NCI-H510A treated with DMSO at 0.1 percent for 48 hours (cell line): ENCODE measurements at places on chromosomes 1 and 21.

GRCh38 chr1:86906419-86906818 lies 7.5 kb downstream of the SELENOF start:
- DNase-seq: peak; percentile 22

GRCh38 chr1:30342535-30343141 lies 380.7 kb downstream of the MATN1 start:
- no peak for DNase-seq

DNA sequence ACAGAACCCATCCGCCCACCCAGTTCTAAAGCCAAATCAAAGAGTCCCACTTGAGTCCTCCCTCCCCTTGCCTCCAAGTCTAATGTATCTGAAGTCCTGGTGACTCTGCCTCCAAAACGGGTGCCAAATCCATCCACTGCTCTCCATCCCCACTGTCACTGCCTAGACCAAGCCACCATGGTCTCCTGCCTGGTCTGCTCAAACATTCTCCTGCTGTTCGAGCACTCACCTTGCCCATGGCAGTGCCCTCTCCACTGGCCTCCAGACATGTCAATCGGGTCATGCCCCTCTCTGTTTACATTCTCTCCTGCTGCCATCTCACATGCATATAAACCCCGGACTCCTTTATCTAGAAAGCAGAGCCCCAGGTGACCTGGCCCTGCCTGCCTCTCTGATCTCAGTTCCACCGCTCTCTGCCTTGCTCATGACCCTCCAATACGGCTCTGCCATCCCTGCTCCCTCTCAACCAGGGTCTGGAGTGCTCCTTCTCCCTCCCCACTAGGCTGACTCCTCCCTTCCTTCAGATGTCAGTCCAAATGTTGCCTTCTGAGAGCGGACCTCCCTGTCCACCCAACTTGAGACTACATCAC lies 32.1 kb upstream of the MX1 start:
- no peak for DNase-seq

- no peak for DNase-seq
Observed at GRCh38 chr21:30382201-30382600, 10.1 kb upstream of the KRTAP13-2 start.

DNA sequence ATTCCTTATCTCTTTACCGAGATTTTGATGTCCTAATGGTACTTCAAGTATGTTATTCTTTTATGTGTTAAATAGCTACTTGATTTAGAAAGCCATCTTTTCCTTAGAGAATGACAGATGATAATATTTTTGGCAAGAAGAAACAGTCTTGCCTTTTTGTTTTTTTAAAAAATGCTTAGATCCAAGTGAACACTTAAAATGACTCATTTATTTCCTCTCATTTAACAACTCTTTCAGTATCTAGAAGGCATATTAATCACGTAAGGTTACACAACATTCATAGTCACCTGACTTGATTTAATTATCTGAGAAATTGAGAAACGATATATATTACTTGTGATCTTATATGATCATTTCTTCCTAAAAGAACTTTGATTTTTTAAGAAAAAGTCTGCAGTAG lies 52.4 kb downstream of the SUCO start:
- no peak for DNase-seq

DNA sequence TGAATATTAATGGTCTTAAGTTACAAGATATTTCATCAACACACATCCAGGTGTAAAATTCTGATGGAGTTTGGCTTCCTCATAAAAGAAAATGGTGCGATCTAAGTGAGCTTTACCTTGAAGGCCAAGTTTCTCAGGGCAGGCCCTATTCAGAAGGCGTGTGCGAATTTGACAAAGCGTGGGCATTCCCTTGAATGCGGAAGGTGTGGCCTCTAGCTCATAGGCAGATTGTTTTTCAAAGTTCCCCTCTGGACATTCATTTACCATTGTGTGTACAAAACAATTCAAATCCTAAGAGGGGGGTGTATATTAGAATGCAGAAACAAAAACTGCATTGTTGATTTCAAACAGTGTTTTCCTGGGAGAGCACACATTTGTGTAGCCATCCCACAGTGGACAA lies 411.9 kb upstream of the PKN2 start:
- no peak for DNase-seq

DNA sequence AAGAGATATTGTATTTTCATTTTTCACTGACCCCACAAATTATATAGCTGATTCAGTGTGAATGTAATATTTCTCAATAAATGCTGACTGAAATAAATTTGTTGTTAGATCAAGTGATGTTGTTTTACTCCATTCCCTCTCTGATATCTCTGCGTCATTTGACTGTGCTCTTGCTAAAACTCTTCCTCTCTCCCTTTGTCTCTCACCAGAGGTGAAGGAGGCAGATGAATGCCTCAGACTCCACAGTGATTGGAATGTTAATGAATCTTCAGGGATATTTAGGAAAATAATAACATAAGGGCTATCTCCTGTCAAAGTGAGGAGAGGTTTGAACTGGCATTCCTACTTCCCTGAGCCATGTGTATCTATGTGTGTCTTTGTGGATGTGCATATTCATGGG lies 3.7 kb downstream of the CD1E start:
- DNase-seq: no peak

DNA sequence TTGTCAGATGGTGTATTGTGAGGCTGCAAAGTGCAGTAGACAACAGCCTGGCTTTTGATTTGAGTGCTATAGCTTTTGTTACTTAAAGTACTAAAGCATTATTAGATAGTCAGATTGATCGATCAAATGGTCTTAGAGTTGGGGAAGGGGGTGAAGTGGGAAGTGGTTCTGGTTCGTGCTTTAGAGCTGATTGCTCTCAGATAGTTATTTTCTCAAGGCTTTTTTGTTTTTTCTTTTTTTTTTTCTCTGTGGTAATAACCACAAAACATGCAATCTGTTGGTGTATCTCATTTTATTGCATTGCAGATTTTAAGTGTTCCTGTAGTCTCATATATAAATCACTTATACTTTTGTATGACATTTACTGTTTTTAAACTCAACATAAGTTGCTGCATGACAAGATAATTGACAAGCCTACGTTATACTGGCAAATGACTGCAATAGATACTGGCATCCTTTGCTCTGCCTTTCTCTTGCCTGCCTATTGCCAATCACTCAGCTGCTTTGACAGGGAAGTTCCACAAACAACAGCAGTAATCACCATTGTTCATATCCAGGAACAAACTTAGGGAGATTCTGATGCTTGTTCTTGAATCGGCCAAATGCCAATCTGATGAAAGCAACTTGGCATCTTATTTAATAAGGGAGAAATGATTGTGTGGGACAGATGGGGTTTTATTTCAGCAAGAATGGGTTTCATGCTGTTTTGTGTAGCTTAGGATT lies 125.0 kb upstream of the B3GALT2 start:
- DNase-seq: peak; percentile 35

DNA sequence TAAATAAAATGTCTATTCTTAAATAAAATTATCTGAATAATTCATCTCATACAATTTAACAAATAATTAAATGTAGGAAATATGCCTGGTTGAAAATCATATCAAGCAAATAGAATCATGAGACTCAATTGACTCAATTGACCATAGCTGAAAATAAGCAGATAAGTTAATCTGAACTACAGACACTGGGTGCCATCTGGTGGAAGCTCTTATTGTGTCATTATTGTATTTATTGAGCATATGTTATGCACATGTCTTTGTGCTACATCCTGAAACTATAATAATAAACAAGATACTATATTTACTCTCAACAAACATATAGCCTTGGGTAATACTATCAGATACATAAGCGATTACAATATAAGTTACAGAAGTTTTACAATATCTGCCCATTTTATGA lies 41.0 kb downstream of the BRINP3 start:
- no peak for DNase-seq

DNA sequence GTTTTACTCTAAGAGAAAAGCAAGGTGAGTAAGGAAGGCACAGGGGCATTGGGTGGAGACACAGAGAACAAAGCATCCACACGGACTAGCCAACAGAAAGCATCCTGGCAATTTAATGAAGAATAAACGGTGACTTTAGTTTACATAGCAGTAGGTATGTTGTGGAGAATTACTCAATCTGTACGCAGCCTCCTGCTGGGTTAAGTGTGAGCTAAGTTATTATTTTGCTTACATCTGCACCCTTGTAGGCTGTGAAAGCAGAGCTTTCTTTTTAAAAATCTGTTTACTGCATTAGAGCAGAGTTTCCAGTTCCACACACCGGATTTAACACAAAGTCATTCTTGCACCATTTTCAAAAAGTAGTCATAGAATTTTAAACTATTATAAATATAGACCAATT lies 144.5 kb downstream of the AKT3 start:
- DNase-seq: peak; percentile 20

GRCh38 chr1:77900687-77901293 lies 12.4 kb downstream of the NEXN start:
- DNase-seq: peak; percentile 78

- no peak for DNase-seq
Observed at GRCh38 chr1:2499986-2500596, 24.0 kb downstream of the PLCH2 start.

DNA sequence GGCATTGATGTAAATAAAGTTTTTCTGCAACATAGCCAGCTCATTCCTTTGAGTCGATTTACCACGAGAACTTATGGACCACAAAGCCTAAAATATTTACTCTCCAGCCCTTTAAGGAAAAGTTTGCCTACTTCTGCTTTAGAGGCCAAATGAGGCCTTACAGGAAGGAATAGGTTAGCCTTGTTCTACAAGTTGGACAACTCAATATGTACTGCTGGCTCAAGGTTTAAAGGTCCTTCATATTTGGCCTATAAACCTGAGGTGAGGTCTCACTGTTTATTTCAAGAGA lies 144.5 kb upstream of the DNAH14 start:
- DNase-seq: no peak

DNA sequence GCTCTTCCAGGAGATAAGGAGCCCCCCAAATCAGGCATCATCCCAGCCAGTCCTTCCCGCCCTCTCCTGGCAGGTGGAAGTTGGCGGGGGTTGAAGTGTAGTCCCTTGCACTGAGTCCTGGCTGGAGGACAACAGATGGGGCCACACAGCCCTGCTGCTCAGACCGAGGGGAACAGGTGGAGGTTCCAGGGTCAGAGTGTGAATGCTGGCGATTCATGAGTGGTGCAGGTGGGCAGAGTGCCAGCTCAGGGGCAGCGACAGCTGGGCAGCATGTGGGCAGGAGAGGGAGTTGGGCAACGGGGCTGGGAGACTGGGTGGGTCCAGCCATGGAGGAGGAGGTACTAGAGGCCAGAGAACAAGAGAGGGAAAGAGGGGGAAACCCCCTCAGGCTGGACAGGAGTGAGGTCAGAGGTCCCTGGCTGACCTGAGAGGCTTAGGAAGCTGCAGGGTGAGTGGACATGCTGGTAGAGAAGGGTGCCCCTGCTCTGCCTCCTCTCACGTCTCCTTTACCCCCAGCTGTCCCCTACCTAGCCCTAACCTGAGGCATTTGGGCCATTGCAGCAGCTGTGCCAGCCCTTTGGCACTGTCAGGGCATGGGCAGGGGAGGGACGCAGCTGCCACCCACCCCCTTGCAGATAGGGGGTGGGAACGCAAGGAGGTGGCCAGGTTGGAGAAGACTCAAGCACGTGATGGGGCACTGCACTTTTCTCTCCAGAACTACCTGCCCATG lies 11.3 kb upstream of the ADORA1 start:
- peak; percentile 3 for DNase-seq

GRCh38 chr1:217586586-217586985 lies 44.3 kb downstream of the GPATCH2 start:
- DNase-seq: no peak

DNA sequence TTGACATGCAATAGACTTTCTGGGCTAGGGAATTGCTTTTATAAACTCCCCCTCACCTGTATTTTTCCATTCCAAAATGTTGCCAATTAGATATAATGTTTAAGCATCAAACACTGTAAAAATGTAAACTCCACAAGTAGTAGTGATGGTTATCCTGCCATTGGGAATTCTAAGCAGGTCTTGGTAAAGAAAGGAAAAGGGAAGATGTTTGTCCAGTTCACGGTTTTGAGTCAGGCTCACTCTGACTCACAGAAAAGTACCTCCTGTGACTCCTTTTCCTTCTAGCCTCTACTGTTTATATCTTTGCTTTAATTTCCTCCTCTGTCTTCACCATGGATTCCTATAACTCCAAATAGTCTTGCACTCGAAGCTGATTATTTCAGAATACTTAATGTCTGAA lies 19.0 kb upstream of the PTPN14 start:
- no peak for DNase-seq

DNA sequence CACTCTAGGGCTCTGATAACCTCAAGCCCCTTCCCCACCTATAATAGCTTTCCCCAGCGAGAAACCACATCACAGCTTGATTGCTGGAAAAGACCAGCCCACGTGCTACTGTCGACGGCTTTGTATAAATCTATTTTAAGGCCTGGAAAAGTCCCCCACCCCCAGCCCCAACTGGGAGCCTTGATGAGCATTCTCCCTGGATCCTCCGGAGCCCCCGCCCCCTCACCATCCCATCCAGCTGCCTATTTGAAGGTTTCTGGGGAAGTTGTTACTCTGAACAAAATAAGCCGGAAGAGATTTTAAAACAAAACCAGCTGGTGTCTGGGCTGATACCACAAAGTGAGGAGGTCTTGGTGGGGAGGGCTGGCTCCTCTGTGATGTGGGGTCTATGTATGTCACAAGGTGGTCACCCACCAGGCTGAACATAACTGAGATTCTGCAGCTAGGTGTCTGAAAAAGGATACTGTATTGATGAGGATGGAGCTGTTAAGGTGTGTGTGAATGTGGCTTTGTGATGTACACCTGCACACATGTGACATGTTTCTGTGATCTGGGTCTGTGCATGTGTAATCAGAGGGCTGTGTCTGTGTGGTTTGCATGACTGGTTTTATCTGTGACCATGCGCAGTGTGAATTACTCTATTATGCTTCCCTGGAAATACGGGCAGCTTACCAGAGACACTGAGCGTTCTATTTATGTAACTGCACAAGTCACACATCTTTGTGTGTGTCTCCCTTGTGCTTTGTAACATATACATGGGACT lies 25.0 kb downstream of the RIMS3 start:
- no peak for DNase-seq

GRCh38 chr1:41637367-41637766 lies 152.9 kb upstream of the EDN2 start:
- DNase-seq: no peak

GRCh38 chr1:205596876-205597275 lies 34.9 kb downstream of the ELK4 start:
- DNase-seq: no peak

- no peak for DNase-seq
Observed at GRCh38 chr1:8241417-8242014, 76.4 kb upstream of the SLC45A1 start.

DNA sequence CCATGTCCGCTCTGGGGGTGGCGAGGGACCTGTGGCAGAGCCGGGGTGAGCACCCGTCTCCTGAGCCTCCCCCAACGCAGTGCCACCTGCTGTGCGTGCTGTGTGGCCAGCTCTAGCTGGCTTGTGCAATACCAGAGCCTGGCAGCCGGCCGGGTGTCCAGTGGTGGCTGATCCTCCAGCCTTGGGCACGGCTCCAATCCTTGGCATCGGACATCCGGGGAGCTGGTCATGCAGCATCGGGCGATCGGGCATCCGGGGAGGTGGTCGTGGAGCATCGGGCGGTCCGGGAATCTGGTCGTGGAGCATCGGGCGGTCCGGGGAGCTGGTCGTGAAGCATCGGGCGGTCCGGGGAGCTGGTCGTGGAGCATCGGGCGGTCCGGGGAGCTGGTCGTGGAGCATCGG lies 8.1 kb downstream of the SLX9 start:
- no peak for DNase-seq

GRCh38 chr1:202622388-202622787 lies 87.9 kb downstream of the SYT2 start:
- no peak for DNase-seq

- DNase-seq: no peak
Observed at GRCh38 chr1:240362826-240363225, 249.1 kb downstream of the GREM2 start.
